Smooth muscle cell of the umbilical artery (primary cell): ENCODE measurements at places on chromosomes 16 and 17. TPM values are rescaled to one million over a fixed set of nuclear protein-coding genes. Genes with fewer than 3 reads are reported as not detected.

The SKAP1 gene
- total RNA-seq: 0.28 TPM in 1 of 2 replicates, not detected in the other

The NOL3 gene
- total RNA-seq: 21.1 and 22.9 TPM in 2 replicates

The FAM222B gene
- 4.2 and 10.1 TPM in 2 replicates for total RNA-seq

The MARVELD3 gene
- not detected in 2 replicates for total RNA-seq

The TTYH2 gene
- total RNA-seq: 3.6 and 5.3 TPM in 2 replicates

The CLEC19A gene
- not detected in 2 replicates for total RNA-seq

The MYH8 gene
- total RNA-seq: under 0.01 and 0.09 TPM in 2 replicates

The KRT34 gene
- 0.89 and 6.6 TPM in 2 replicates for total RNA-seq

The FGF11 gene
- total RNA-seq: 5.3 and 7.2 TPM in 2 replicates

The WDR45B gene
- 69.2 and 88.5 TPM in 2 replicates for total RNA-seq

The OR4D2 gene
- total RNA-seq: not detected in 2 replicates

The SALL1 gene
- 0.09 and 0.59 TPM in 2 replicates for total RNA-seq

The ZG16 gene
- not detected in 2 replicates for total RNA-seq

The PPP1R1B gene
- not detected in 2 replicates for total RNA-seq

The FBXW10B gene
- total RNA-seq: 0.30 and 0.92 TPM in 2 replicates

The KRT15 gene
- total RNA-seq: 1.8 and 8.6 TPM in 2 replicates

The OR1F1 gene
- not detected in 2 replicates for total RNA-seq

The OGFOD1 gene
- 77.8 and 197 TPM in 2 replicates for total RNA-seq
